ENCODE measurements at places on chromosomes 16 and 17. TPM values are rescaled to one million over a fixed set of nuclear protein-coding genes. Genes with fewer than 3 reads are reported as not detected.

DNA sequence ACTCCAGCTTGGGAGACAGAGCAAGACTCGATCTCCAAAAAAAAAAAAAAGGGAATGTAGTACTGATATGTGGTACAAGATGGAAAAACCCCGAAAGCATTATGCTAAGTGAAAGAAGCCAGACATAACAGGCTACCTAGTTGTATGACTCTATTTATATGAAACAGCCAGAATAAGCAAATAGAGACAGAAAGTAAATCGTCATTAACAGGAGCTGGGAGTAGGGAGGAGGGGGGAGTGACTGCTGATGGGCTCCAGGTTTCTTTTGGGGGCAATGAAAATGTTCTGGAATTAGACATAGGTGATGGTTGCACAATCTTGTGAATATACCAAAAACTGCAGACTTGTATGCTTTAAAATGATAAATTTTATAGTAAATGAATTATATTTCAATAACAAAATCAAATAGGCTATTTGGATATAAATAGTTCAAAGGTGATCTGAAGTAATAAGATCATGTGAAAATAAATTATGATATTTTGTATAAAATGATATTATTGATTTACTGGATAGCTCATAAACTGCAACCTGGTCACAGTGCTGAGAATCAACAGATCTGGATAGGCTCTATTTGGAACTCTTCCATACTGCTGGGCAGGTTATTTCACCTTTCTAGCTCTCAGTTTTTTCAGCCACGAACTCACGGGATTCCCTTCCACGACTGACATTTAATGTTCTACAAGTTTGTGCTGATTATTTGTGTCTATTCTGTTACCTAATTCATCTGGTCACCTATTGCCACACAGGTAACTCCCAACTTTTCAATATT lies 27.1 kb downstream of the ZNF652 start:
- H3K4me3 ChIP-seq: no peak overlapping the region
- H3K36me3 ChIP-seq: no peaks in the 10 kb centered on the region
- H3K27me3 ChIP-seq: no peaks in the 10 kb centered on the region
- no peak for DNase-seq
- H3K27ac ChIP-seq: no peak overlapping the region

GAST gene
- total RNA-seq: not detected

- H3K27me3 ChIP-seq: no peaks in the 10 kb centered on the region
- no peak overlapping the region for H3K27ac ChIP-seq
- peaks cover 25% of the 10 kb centered on the region for H3K4me1 ChIP-seq
- no peak for DNase-seq
- H3K4me3 ChIP-seq: no peak overlapping the region
- H3K36me3 ChIP-seq: peaks cover 36% of the 10 kb centered on the region
These were observed 46.3 kb downstream of the CYB5D2 start for GRCh38 chr17:4189280-4189679.

KRTAP4-5 gene
- 1.1 TPM for total RNA-seq

KRTAP2-1 gene
- total RNA-seq: not detected

- no peak overlapping the region for H3K27ac ChIP-seq
- no peak overlapping the region for H3K4me3 ChIP-seq
- no peaks in the 10 kb centered on the region for H3K27me3 ChIP-seq
- peaks cover 83% of the 10 kb centered on the region for H3K36me3 ChIP-seq
These were observed 49.4 kb upstream of the GSG1L start for GRCh38 chr16:28112908-28113307.

- H3K27me3 ChIP-seq: no peaks in the 10 kb centered on the region
- peak overlapping the region; percentile 92 for H3K27ac ChIP-seq
- H3K36me3 ChIP-seq: no peaks in the 10 kb centered on the region
- H3K4me3 ChIP-seq: peak overlapping the region; percentile 99
These were observed 230.9 kb downstream of the MRTFB start for GRCh38 chr16:14302031-14302398.

- no peak overlapping the region for H3K27ac ChIP-seq
- H3K4me1 ChIP-seq: no peaks in the 10 kb centered on the region
- H3K36me3 ChIP-seq: no peaks in the 10 kb centered on the region
- no peak overlapping the region for H3K4me3 ChIP-seq
- DNase-seq: peak; percentile 13
These were observed 38.3 kb downstream of the NT5M start for GRCh38 chr17:17341452-17341851.

DNA sequence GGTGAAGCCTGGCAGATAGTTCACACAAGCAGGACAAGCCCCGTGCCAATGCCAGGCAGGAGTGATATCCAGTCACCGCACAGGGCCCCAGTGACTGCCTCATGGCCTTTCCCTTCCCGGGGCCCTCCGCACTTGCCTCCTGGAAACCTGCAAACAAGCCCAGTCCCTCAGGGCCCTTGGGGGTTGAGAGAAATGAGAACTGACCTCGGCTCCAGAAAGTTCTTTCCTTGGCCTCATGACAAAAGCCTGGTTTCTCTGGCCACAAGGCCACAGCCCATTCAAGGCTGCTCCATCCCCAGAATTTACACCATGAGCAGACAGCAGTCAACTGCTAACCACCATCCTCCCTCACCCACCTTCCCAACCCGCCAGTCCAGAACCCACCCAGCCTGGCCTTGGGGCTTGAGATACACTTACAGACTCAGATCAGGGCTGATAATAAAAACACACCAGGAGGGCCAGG lies 77.6 kb downstream of the CCDC182 start:
- H3K27ac ChIP-seq: no peak overlapping the region
- H3K4me1 ChIP-seq: peaks cover 39% of the 10 kb centered on the region
- peak; percentile 49 for DNase-seq
- no peak overlapping the region for H3K4me3 ChIP-seq
- H3K36me3 ChIP-seq: no peaks in the 10 kb centered on the region
- H3K27me3 ChIP-seq: no peaks in the 10 kb centered on the region

DNA sequence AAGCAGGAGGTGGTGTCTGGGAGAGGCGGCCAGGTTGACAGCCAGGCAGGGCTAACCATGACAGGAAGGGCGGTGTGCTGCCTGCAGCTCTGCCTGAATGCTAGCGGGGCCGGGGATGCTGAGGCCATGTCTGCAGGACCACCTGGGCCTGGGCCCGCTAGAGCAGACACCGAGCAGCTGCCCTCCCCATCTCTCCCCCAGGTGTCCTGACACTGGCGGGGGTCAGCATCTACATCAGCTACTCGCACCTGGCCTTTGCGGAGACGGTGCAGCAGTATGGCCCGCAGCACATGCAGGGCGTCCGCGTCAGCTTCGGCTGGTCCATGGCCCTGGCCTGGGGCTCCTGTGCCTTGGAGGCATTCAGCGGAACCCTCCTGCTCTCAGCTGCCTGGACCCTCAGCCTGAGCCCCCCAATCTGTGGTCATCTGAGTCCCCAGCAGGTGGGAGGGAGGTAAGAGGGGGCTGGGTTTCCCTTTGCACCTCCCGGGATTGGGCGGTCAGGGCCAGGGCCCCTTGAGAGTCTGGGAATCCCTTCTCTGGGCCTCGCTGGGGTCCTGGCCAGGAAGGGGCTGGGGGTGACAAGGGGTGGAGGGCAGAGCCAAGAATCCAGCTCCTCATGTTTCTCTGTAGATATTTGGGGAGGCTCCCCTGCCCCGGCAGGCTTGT lies 7.5 kb downstream of the TMEM235 start:
- H3K36me3 ChIP-seq: no peaks in the 10 kb centered on the region
- no peak overlapping the region for H3K27ac ChIP-seq
- DNase-seq: no peak

DNA sequence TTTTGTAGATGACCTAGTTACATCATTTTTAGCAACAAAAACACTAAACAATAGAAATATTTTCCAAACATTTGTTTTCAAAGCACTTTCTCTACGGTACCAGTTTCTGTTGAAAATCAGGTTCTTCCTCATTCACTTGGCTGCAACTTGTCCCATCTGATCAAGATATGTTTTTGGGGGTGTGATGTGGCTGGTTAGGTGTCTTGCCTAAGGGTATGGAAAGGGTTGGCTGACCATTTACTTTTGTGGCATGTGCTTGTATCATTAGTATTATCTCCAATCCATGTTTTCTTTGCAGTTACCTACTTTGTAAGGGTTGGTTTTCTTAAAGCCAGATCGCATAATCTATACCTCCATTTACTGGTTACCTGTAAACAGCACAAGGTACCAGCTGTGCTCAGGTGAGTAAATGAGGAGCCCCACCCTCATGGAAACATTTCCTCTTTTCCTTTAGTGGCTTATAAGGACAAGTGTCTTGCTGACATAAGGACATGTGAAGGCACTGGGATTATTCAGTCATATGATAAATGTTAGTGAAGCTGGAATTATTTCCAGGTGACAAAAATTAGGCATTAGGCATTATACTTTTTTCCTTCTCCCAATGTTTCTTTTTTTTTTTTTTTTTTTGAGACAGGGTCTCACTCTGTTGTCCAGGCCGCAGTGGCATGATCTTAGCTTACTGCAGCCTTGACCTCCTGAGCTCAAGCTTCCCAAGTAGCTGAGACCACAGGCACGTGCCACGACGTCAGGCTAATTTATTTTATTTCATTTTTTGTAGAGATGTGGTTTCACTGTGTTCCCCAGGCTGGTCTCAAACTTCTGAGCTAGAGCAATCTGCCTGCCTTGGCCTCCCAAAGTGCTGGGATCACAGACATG lies 162.0 kb downstream of the CCDC182 start:
- H3K27me3 ChIP-seq: peaks cover 6% of the 10 kb centered on the region
- H3K36me3 ChIP-seq: no peaks in the 10 kb centered on the region
- no peak for DNase-seq
- no peak overlapping the region for H3K27ac ChIP-seq

GRCh38 chr17:53924530-53925455 lies 102.1 kb downstream of the KIF2B start:
- no peak overlapping the region for H3K27ac ChIP-seq
- no peak overlapping the region for H3K4me3 ChIP-seq
- H3K36me3 ChIP-seq: no peaks in the 10 kb centered on the region
- H3K4me1 ChIP-seq: no peaks in the 10 kb centered on the region

PPP1R1B gene
- total RNA-seq: 112 TPM

ABCC11 gene
- total RNA-seq: 0.55 TPM

GRCh38 chr17:50947782-50948543 lies 81.8 kb upstream of the TOB1 start:
- H3K36me3 ChIP-seq: no peaks in the 10 kb centered on the region
- H3K4me3 ChIP-seq: no peak overlapping the region

PDE6G gene
- total RNA-seq: not detected
